ENCODE measurements at places on chromosomes 3 and 15.

GRCh38 chr3:37892927-37893600 is 31.4 kb downstream of the CTDSPL start:
- no peak for DNase-seq

DNA sequence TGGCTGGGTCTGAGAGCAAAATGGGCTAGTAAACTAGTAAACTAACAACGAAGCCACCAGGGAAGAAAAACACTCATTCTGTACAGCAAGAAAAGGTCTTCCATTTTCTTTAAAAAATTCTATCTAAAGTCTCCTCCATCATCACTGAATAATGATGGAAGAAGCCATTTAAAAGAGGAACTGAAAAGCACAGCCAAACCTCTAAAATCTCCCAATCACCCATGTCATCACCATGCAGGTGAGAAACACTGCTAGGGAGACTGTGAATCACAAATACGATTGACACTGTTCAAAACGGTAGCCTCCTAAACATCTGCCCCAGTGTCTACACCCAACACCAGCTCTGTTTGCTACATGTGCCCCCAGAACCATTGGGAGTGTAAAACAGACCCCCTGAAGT is 140.4 kb downstream of the RORA start:
- DNase-seq: no peak

- DNase-seq: no peak
Observed at GRCh38 chr3:46845397-46845859, 17.8 kb downstream of the MYL3 start.

- DNase-seq: no peak
Observed at GRCh38 chr15:83886321-83886720, 232.4 kb downstream of the ADAMTSL3 start.

DNA sequence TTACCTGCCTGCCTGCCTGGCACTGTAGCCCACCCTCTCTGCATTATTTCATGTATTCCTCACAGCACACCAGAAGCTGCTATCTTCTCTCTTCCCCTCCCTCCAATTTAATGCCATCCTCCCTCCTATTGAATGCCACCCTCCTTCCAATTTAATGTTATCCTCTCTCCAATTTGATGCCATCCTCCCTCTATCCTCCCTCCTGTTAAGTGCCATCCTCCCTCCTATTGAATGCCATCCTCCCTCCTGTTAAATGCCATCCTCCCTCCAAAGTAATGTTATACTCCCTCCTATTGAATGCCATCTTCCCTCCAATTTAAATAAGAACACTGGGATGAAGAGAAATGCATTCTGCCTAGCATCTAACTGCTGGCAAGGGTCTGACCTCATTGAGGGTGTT is 11.1 kb downstream of the ATP10A start:
- DNase-seq: no peak

GRCh38 chr3:171851660-171852058 is 8.5 kb downstream of the TMEM212 start:
- DNase-seq: no peak

DNA sequence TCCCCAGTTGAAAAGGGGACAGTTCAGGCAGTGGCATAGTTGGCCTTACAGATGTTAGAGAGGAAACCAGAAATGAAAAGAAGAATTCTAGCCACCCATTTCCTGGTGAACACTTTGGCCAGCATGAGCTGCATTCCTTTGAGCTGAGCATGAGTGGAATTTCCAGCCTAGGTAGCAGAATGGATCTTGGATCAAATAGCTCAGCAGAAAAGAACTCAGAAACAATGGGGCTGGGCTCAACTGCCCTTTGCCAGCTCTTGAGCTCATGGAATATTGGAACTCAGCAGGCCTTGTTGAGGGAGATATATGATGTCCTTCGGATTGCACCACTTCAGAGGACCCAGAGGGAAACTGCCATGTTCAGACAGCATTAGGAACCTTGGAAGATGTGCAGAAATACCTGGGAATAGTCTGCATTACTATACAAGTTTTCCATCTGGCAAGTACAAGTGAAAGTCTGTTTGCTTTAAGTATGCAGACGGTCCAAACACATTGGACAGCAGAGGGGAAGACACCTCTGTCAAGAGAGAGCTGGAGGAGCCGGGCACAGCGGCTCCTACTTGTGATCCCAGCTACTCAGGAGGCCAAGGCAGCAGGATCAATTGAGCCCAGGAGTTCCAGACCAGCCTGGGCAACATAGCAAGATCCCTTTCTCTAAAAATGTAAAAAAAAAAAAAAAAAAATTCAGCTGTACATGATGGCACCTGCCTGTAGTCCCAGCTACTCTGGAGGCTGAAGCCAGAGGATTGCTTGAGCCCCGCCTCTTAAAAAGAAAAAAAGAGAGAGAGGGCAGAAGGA is 3.1 kb upstream of the CDV3 start:
- no peak for DNase-seq
